H4 (cell line): ENCODE measurements at places on chromosomes 12 and 14. TPM values are rescaled to one million over a fixed set of nuclear protein-coding genes. Genes with fewer than 3 reads are reported as not detected.
A peak's percentile ranks its signal among the peaks of the same experiment; 100 is the strongest.

Gene NXPH4
- 5.6 and 10.7 TPM in 2 replicates for total RNA-seq

Gene CEBPE
- not detected in 2 replicates for total RNA-seq

Gene MYF5
- total RNA-seq, result not detected in 2 replicates

Gene LRRC43
- total RNA-seq, result not detected in 2 replicates

Gene KRT79
- not detected in 2 replicates for total RNA-seq

Gene PTPRR
- 1.3 TPM in 2 replicates for total RNA-seq

GRCh38 chr12:24728366-24728765 lies 220.5 kb downstream of the BCAT1 start:
- DNase-seq, result peak; percentile 17

- no peak for DNase-seq
These were observed 13.2 kb upstream of the MDM2 start for GRCh38 chr12:68794653-68795251.

- DNase-seq, result no peak
These were observed 30.8 kb downstream of the TMTC3 start for GRCh38 chr12:88172844-88173407.

- no peak for DNase-seq
These were observed 21.7 kb downstream of the PAPLN start for GRCh38 chr14:73258845-73259611.

DNA sequence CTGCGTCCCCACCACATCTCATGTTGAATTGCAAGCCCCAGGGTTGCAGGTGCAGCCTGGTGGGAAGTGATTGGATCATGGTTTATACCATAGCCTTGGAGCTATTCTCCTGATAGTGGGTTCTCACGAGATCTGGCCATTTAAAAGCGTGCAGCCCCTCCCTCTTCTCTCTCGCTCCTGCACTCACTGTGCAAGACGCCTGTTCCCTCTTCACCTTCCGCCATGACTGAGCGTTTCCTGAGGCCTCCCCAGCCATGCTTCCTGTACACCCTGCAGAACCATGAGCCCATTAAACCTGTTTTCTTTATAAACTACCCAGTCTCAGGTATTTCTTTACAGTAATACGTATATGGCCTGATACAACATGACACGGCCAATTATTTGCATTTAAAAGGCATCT lies 146.6 kb downstream of the RIMBP2 start:
- no peak for DNase-seq

- no peak for DNase-seq
These were observed 9.1 kb upstream of the FBLN5 start for GRCh38 chr14:91956616-91957015.

- no peak for DNase-seq
These were observed 182.7 kb upstream of the TMPO start for GRCh38 chr12:98332642-98333041.

DNA sequence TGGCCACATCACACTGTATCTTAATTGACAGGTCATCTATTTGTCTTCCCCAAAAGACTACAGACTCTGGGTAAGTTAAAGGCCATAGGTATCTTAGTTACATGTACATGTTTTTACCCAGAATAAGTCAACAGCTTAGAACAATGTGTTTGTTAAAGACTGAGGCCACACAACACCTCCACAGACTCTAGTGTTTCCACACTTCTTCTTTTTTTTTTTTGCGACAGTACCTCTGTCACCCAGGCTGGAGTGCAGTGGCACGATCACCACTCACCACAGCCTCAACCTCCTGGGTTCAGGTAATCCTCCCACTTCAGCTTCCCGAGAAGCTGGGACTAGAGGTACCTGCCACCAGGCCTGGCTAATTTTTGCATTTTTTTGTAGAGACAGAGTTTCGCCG lies 1.3 kb downstream of the GPN3 start:
- DNase-seq, result no peak

DNA sequence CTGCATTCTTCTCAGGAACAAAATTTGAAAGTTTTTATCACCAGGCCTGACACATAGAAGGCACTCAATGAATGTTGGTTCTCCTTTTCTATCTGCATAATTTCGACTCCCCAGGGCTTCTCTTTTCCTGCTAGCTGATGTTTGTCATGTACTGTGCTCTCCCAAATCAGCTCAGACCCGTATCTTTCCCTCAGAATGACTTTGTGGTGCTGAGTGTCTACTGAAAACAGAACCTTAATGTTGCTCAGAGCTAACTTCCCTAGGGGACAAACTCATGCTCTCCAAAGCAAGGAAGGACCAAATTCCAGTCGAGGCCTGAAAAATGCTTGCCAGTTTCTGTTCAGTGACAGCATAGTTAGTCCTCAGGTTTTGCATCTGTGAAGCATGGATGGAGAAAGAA lies 1.9 kb downstream of the ARHGDIB start:
- DNase-seq, result no peak

GRCh38 chr12:57479043-57479375 lies 657 bp downstream of the ARHGAP9 start:
- DNase-seq, result no peak

GRCh38 chr12:16602412-16602811 lies 3.5 kb downstream of the LMO3 start:
- no peak for DNase-seq
